ENCODE measurements at places on chromosomes 5 and 9.

DNA sequence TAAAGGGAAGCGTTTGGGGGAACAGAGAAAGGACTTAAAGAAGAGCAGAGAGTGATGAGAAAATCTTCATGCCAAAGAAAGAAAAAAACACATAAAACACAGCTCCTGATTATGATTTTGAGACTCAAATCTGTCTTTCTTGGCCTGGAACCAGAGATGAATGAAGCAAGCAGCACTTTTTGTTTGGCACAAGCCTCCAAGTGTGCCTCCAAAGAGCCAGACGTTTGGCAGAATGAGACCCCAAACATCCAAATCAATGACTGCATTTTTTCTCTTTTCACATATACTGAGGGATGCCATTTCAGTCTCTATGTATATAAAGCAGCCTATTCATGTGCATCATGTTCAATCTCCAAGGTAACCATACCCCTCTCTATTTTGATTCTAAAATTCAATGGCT is 424.2 kb downstream of the TUSC1 start:
- no peak for DNase-seq

DNA sequence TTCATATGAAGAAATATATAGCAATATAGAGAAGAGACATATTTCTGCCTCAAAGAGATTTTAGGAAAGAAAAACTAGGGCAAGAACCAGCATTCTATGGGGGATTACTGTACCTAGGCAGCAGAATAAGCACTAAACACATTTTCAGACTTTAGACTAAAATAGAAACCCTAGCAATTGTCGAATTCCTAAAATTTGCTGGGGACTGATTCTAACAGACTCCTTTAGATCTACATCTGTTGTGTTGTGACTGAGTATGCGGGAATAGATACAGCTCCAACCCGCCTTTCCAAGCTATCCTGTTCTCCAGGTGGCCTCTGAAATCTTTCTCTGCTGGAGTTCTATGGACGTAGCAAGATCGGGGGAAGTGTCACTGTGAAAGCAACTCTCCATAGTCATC is 482.2 kb downstream of the NTRK2 start:
- DNase-seq = no peak

DNA sequence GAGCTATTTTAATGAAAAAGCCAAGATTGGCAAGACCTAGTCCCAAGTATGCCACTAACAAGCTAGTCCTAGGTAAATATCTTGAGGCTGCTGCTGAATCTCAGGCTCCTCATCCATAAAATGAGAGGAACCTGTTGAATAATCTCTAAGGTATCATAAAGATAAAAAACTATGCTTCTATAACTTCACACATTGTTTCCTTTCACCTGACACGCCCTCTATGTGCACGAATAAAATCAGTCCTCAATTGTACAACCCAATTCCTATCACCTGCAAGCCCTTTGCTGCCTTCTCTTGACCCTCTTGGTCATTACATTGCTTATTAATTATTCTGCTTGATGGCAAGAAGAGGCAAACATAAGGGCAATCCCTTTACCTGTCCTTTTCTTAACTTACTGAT is 69.9 kb downstream of the TRPM6 start:
- DNase-seq = no peak

GRCh38 chr9:81686614-81687520 is 2.5 kb downstream of the TLE1 start:
- peak; percentile 89 for DNase-seq

GRCh38 chr5:132500931-132501628 is 10.5 kb upstream of the IRF1 start:
- DNase-seq = peak; percentile 84

DNA sequence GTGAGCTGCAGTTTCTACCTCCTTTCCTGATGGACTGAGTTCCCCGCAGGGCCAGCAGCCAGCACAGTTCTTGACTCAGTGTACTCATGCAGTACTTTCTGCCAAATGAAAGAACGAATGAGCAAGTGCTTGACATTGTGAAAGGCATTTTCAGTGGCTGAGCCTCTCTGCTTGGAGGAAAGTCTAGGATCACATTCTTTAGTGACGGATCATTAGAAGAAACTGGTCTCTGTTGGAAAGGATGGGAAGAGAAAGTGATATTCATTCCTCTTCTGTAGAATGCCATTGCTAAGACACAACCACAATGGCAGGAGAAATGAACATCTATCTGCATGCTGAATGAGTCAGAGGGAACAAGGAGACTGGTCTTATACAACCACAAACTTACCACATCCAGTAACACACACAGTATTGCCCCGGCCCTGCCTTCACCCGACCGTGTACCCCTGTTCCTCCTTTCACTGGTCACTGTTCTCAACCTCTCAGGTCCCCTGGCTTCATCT is 206.9 kb downstream of the CRB2 start:
- DNase-seq = no peak

DNA sequence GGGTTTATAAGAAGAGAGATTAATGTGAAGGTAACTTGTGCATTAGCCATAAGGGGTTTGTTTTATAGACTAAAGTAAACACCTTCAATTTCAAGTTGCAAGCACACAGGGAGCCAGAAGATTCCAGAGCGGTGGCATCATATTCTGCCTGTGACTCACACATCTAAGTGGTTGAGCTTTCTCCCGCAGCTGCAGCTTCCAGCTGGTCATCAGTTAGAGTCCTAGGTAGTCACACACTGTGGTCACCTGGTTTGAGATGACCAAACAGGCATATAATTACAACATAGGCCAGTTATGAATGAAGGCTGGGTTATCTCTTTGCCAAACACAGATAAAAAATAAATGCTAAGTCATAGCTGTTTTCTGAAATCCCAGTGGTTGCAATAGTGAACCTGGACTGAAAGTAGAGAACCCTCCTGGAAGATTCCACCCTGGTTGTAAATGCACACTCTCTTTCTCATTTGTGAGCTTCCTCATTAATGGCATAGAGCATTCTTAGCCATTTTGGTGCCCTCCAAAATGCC is 171.3 kb downstream of the GDNF start:
- no peak for DNase-seq

DNA sequence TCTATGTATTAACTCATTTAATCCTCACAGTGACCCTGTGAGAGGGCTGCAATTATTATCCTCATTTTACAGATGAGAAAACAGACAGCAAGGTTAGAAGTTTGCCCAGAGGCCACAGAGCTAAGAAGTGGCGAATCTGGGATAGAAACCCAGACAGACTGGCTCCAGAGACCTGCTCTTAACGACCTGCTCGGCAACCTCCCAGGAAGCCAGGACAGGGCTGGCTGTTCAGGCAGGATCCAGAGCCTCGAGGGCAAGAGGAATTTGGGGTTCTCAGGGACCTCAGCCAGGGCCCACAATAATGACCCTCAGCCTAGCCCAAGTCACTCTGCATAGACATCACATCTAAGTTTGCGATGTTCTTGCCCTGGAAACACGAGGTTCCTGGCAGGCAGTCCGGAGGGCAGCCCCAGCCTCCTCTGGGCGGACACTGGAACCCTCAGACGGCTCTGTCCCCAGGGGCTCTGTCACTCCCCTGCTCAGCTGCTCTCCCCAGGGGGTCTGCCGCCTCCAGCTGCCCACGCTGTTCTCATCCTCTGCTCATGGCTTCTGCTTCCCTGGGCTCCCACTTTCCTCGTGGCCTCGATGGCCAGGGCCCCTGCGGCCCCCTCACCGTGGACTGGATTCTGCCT is 138.5 kb upstream of the ERCC6L2 start:
- DNase-seq = no peak

DNA sequence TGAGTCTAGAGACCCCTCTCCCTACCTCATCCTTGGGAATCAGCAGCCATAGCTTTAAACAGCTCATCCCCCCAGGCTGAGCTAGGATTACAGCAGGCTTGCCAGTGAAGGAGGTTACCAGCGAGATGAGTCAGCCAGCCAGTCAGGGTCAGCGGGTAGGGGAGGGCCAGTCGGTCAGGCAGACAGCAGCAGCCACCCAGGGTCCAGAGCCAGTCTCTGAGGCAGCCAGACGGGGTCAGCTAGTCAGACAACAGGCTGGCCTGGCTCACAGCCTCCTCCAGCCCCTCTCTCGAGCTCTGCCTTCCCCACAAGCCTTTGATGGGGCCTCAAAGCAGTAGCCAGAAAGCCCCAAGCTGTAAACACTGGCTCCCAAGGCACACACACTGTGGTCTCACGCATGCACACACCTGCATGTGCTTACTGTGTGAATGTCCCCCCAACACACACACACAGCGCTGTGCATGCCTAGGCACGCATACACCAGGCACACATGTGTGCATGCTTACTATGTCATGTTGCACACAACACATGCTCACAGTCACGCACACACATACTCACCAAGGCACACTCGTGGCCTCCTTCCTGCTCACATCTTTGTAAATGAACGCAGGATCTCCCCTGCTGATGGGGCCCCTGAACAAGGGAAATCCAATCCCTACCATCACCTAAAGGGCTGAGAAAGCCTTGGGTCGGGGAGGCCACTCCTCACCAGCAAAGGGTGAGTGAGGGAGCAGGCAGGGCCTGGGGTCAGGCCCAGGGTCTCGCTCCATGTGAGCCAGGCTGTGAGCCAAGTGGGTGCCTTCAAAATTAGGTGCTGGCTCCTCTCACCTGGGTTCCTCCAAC is 28.2 kb upstream of the CPLX2 start:
- no peak for DNase-seq

Measured in osteocyte (in vitro differentiated cells).